ENCODE measurements at places on chromosomes 1 and 21.

DNA sequence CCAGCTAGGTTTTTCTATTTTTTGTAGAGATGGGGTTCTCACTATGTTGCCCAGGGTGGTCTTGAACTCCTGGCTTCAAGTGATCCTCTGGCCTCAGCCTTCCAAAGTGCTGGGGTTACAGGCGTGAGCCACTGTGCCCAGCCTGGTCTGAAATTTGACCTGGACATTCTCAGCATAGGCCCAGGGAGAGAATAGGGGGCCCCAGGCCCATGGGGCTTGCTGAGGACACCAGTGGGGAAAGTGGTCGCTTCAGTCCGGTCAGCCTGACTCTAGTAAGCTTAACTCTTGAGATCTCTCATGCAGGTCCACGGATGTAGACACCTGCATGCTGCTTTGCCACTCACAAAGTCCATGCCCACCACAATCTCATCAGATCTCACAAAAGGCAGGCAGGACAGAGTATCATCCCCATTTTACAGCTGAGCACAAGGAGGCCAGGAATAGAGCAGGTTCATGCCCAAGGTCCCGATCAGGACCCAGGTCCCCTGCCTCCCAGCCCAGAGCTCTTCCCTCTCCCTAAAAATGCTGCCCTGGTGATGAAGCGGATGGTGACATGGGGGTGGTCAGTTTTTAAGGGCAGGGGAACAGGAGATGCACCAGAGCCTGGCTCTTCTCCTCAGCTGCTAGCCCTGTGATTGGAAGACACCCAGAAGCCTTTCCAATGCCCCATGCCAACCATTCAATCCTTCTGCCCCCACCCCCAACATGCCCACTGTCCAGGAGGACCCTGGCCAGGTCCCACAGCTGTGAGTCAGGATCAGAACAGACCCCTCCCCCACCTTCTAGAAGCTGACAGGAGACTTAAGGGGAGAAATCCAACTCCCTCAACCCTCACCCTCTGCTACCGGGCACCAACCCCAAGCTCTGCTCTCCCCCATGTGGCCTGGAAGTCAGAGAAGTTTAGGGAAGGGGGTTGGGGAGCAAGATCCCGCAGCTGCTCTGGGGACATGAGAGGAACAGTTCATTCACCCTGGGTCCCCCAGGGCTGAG, 1.8 kb downstream of the FHL3 start:
- no peak for DNase-seq

- no peak for DNase-seq
These were observed 3.9 kb downstream of the ID3 start for GRCh38 chr1:23555270-23555985.

- no peak for DNase-seq
These were observed 298.8 kb downstream of the KIF26B start for GRCh38 chr1:245453541-245453940.

- no peak for DNase-seq
These were observed 47.3 kb downstream of the SLC25A24 start for GRCh38 chr1:108152782-108153222.

- no peak for DNase-seq
These were observed 21.9 kb downstream of the TSNAX start for GRCh38 chr1:231550448-231550781.

- DNase-seq: peak; percentile 67
These were observed 11.3 kb downstream of the NBPF3 start for GRCh38 chr1:21451212-21451611.

- DNase-seq: no peak
These were observed 98.5 kb downstream of the AKT3 start for GRCh38 chr1:243751506-243751905.

GRCh38 chr1:160588468-160588867, 9.2 kb upstream of the CD84 start:
- no peak for DNase-seq

DNA sequence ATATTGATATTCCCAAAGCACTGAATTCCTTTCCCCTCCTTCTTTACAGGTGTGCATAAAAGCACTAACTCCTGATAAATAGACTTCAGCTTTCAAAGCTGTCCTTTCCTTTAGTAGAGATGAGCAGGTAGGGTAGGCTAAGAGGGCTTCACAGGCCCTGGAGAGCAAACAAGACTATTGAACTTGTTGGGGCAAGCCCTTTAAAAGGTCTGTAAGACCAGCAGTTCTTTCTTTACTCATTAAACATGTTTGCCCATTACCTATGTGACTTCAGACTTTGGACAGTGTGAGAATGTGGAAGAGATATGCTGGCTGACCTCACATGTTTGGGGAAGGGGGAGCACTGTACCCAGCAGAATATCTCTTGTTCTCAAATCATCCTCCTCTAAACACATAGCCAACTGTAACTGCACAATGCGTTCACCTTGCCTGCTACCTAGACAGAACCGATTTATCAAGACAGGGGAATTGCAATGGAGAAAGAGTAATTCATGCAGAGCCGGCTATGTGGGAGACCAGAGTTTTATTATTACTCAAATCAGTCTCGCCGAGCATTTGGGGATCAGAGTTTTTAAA, 27.1 kb upstream of the HAO2 start:
- DNase-seq: no peak

GRCh38 chr1:85495556-85495955, 30.6 kb upstream of the DDAH1 start:
- DNase-seq: no peak

DNA sequence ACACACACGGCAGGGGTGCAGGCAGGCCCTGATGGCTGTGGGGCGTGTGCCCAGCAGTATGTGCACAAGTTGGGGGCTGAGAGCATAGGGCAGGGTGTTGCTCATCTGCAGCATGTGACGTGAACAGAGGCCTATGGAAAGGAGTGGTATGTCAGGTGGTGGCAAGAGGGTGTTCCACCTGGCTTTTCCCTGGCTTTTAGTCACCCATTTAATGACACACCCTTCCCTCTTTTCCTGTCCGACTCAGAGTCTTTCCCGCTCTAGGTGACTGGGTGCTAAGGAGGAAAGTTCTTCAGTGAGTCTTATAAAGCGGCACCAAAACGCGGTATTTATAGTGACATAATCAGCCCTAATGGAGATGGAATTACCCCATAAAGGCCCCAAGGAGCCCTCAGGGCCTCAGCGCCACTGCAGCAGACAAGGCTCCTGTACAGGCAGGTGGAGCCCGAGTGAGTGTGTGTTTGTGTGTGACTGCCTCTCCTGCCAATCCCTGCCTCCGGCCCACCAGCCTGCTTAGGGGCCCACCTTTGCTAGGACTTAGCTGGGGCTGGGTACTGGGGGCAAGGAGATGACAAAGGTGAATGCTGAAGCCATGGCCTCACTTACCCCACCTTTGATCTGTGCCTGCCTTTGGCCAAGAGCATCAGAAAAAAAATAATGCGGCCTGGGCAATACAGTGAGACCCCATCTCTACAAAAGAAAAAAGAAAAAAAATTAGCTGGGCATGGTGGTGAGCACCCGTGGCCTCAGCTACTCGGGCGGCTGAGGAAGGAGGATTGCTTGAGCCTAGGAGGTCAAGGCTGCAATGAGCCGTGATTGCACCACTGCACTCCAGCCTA, 3.3 kb upstream of the EPHA2 start:
- no peak for DNase-seq

DNA sequence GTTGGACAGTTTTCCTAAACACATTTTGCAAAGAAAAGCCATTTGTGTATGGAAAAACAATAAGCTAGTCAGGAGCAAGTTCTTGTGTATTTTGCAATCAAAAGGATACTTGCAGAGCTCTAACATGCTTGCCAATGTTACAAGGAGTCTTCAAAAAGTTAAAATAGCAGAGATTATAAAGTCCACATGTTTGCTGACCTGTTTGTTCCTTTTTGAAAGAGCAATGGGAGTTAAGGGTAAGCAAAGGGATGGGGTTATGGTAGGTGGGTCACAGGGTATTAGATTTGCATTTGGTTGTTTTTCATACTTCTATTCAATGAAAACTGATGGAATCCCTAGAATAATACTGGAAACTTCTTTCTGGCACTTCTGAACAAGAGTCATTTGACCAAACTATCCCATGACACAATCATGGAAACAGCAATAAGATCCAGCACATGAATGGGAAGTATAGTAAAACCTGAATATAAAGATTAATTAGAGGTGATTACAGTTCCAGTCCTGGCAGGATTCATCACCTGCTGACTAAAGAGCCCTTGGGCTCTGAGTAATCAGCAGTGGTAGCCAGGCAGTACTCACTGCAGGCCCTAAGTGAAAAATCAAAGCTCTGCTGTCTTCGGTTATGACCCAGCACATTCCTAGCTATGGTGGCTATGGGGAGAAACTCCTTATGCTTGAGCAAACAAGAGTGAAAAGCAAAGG, 27.1 kb upstream of the ZC3H11B start:
- no peak for DNase-seq

All from BJ (cell line).